ENCODE measurements at places on chromosomes 11 and 22. TPM values are rescaled to one million over a fixed set of nuclear protein-coding genes. Genes with fewer than 3 reads are reported as not detected.

ROM1 gene
- 3.2 TPM for total RNA-seq

SCN3B gene
- total RNA-seq: not detected

CFAP300 gene
- not detected for total RNA-seq

FXYD6 gene
- not detected for total RNA-seq

RNF215 gene
- total RNA-seq: 10.3 TPM

UBQLNL gene
- 0.18 TPM for total RNA-seq

OR10S1 gene
- not detected for total RNA-seq

PAMR1 gene
- total RNA-seq: not detected

CALCB gene
- 0.52 TPM for total RNA-seq

TRPM5 gene
- not detected for total RNA-seq

SLC22A25 gene
- not detected for total RNA-seq

GPR83 gene
- 0.15 TPM for total RNA-seq

MRGPRX3 gene
- not detected for total RNA-seq

OR2AT4 gene
- total RNA-seq: not detected

POU2AF1 gene
- total RNA-seq: 81.0 TPM

MEI1 gene
- total RNA-seq: 22.3 TPM

SMIM38 gene
- 0.26 TPM for total RNA-seq

OR5A1 gene
- total RNA-seq: not detected

HTR3A gene
- not detected for total RNA-seq

IL17REL gene
- not detected for total RNA-seq

EWSR1 gene
- 454 TPM for total RNA-seq

KCNJ1 gene
- not detected for total RNA-seq

FAU gene
- 1,020 TPM for total RNA-seq

ACTN3 gene
- total RNA-seq: not detected

DRG1 gene
- 125 TPM for total RNA-seq

NAALADL1 gene
- total RNA-seq: 12.7 TPM

GDPD4 gene
- total RNA-seq: not detected

CAPN5 gene
- total RNA-seq: 0.10 TPM

SOX10 gene
- total RNA-seq: not detected

RGL4 gene
- 11.7 TPM for total RNA-seq

COX8A gene
- total RNA-seq: 291 TPM

Measured in activated T-helper 1 cell treated with anti-CD3 and anti-CD28 coated beads, Interleukin-12 subunit alpha, Interleukin-12 subunit beta, Interleukin-2, Interleukin-4 antibody, amounts not matched to agents 30 ng/mL and 10 ng/mL and 1 ng/mL, durations not matched to agents 14 hours and 24 hours and 36 hours (primary cell).